ENCODE measurements at places on chromosomes 12 and 14.

- no peak for DNase-seq
Measured at GRCh38 chr12:107779077-107779831, 4.8 kb downstream of the ASCL4 start.

GRCh38 chr14:86708846-86709339 lies 1178.9 kb downstream of the FLRT2 start:
- no peak for DNase-seq

DNA sequence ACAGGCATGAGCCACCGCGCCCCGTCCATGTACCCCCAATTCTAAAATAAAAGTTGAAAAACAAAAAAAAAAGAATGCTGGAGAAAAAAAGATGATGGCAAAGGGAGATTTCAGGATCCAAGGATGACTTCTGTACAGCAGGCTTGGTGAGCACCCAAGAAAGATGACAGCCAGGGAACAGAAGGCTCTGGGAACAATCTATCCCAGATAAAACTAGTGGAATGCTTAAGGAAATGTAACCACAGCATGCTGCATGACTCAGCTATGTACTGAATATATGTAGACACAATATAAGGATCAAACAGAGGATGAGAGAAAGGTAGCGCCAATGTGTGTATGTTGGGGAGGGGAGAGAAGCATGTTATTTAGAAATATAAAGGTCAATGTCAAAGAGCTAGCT lies 123.7 kb upstream of the TMTC1 start:
- DNase-seq, result no peak

DNA sequence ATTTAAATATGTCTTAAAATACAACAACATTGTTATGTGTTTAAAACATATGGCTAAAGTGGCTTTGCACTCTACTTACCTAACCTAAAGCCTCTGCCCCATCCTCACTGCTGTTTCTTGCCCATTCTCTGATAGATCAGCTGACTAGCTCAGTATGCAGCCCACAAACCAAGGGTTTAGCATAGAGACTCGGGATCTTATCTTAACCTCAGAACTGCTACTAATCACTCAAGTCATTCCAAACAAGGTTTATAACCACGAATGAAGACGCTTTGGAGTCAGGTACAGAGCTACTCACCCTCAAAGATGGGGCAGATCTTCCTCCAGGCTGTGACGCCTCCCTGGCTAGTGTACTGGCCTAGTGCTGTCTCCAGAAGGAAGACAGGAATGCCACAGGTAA lies 19.3 kb downstream of the SLC6A13 start:
- DNase-seq, result no peak

GRCh38 chr12:40310211-40310610 lies 85.4 kb downstream of the LRRK2 start:
- DNase-seq, result peak; percentile 2

DNA sequence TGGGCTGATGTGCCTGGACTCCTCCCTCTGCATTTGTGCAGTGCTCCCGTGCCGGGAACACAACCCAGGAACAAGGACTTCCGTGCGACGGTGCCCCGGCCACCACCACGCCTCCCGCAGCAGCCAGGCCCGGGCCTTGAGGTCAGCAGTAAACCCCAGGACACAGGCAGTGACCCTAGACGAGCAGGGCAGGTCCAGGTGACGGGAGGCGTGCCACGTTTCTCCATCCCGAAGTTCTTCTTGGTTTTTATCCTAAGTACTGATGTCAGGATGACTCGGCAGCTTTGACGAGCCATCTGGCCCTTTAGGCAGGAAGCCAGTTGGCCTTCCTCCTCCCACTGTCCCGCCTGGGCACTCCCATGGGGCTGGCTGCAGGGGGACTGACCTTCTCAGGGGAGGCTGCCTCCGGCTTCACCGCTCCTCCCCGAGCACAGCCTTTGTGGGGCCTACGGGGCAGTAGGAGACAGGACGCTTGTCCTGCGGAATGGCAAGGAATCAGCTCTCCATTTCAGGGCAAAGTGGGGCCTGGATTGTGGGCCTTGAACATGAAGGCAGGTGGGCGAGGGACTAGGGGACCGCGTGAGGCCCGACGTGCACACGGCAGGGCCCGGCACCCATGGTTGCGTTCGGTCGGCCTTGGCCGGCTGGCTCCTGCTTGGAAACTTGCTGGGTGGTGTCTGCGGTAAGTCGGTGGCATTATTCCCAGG lies 94.1 kb downstream of the FBXL14 start:
- DNase-seq, result no peak

GRCh38 chr12:58302487-58303011 lies 361.2 kb downstream of the ATP23 start:
- no peak for DNase-seq

- DNase-seq, result no peak
Measured at GRCh38 chr12:132631666-132632065, 13.1 kb downstream of the P2RX2 start.

DNA sequence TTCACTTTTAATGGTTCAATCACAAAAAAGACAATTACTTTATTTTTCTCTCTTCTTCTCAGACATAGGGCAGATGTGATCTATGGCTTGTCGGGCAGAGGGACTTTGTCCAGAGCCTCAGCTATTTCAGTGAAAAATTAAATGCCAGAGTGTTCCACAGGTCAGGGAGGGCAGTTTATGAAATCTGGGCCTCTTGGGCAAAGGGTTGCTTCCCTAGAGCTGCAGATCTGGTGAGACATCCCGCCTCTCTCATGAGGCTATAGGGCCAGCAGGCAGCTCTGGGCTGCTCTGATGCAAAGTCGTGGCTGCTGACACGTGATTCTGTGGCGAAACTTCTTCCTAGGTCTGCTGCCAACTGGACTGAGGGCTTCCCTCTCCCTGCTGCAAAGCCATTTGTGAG lies 6.0 kb downstream of the CLMN start:
- DNase-seq, result no peak

DNA sequence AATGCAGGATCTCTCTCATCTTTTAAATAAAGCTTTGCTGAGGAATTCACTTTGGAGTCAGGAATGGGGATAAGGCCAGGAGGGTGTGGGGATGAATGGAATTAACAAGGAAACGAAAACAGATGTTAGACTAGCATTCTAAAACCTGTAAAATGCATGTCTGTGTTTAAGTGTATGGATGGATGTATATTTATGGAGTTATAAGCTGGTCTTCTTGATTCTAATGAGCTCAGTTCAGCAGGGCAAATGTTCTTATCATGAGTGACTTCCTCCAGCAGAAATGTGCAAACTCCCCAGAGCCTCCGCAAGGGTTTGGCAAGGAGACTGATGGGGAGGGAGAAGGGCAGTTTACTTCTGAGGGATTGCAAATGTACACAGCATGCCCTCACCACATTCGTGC lies 149.1 kb downstream of the NTF3 start:
- DNase-seq, result no peak

GRCh38 chr14:91961297-91962220 lies 14.1 kb upstream of the FBLN5 start:
- no peak for DNase-seq

- DNase-seq, result no peak
Measured at GRCh38 chr14:77347751-77348150, 26.9 kb downstream of the GSTZ1 start.

DNA sequence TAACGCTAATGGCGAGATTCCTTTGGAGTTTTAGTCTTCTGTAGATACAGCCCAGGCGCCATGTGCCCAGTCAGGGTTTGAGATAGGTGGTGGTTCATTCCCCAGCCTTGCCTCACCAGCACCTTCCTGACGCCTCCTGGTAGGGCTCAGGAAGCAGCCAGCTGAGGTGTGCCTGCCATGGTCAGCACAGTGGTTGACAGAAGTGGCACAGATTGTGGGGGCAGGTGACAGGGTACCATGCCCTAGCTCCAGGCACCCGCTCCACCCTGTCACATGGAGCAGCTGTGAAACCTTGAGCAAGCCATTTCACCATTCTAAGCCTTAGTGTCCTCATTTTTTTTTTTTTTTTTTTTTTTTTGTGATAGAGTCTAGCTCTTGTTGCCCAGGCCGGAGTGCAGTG lies 45.6 kb downstream of the EVL start:
- DNase-seq, result no peak

DNA sequence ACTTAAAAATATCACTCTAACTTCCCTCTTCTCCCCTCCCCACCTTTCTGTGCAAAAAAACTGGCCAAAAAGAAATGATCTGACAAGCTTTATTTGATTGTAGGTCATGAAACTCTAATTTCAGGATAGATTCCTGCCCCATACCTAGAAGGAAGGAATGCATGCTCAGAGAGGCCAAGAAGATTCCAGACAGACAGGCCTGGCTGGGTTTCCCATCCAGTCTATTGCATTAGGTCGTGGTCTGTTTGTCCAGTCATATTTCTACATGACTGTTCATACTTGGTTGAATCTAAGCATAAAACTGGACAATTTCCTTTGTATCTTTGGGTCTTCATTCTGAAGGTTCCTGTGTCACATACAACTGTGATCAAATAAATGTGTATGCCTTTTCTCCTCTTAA lies 20.0 kb upstream of the SLC15A5 start:
- DNase-seq, result no peak

Measured in C1 segment of cervical spinal cord (tissue), 14 donors.